ENCODE measurements at places on chromosomes 7 and 10. TPM values are rescaled to one million over a fixed set of nuclear protein-coding genes. Genes with fewer than 3 reads are reported as not detected.
A peak's percentile ranks its signal among the peaks of the same experiment; 100 is the strongest.

Gene GRID2IP
- total RNA-seq = 0.61 TPM

Gene TAS2R5
- 1.5 TPM for total RNA-seq

Gene ETV1
- 89.4 TPM for total RNA-seq

GRCh38 chr7:29853789-29854188, 47.5 kb downstream of the WIPF3 start:
- DNase-seq = no peak
- peaks cover 2% of the 10 kb centered on the region for H3K36me3 ChIP-seq
- H3K27ac ChIP-seq = no peak overlapping the region
- H3K27me3 ChIP-seq = no peaks in the 10 kb centered on the region
- H3K4me3 ChIP-seq = no peak overlapping the region
- peaks cover 14% of the 10 kb centered on the region for H3K4me1 ChIP-seq

Gene CALHM3
- not detected for total RNA-seq

- H3K27ac ChIP-seq = peak overlapping the region; percentile 88
- DNase-seq = no peak
- no peak overlapping the region for H3K4me3 ChIP-seq
- peaks cover 4% of the 10 kb centered on the region for H3K4me1 ChIP-seq
These were observed 61.4 kb upstream of the GNA12 start for GRCh38 chr7:2905500-2905899.

DNA sequence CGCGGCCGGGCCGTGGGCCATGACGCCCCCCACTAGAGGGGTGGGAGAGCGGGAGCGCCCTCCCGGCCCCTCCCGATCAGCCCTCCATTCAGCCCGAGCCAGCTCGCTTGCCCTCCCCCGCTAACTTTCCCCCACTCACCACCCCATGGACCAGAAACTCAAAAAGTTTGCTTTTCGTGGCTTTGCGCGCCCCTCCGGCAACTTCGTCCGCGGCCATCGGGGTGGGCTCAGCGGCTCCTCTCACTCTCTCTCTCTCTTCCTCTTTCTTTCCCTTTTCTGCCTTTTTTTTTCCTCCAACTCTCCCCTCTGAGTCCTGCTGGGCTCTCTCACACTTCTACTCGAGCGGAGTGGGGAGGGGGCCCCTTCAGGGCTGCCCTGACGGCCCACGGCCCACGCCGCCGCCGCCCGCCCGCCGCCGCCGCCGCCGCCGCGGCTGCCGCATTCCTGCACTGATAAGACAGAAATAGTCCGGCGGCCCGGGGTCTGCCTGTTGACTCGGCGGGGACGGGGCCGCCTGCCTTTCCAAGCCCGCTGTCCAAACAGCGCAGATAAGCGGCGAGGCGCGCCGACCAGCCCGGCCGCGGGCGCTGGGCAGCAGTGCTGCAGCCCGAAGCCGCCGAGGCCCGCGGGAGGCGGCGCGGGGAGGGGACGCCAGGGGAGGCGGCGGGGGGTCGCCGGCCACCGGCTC, at the start of gene SMARCD3:
TSS of gene SMARCD3 (minus strand) at position 349 of the 688 bp plus-strand sequence. CDS start at position 217, 132 bp downstream.
- no peaks in the 10 kb centered on the region for H3K36me3 ChIP-seq
- H3K4me3 ChIP-seq = peak within 1 kb of the TSS; percentile 94
- peak; percentile 65 for DNase-seq
- peaks cover 9% of the 10 kb centered on the region for H3K27me3 ChIP-seq
- peak within 1 kb of the TSS; percentile 90 for H3K27ac ChIP-seq

Gene SPDYE16
- 0.35 TPM for total RNA-seq

DNA sequence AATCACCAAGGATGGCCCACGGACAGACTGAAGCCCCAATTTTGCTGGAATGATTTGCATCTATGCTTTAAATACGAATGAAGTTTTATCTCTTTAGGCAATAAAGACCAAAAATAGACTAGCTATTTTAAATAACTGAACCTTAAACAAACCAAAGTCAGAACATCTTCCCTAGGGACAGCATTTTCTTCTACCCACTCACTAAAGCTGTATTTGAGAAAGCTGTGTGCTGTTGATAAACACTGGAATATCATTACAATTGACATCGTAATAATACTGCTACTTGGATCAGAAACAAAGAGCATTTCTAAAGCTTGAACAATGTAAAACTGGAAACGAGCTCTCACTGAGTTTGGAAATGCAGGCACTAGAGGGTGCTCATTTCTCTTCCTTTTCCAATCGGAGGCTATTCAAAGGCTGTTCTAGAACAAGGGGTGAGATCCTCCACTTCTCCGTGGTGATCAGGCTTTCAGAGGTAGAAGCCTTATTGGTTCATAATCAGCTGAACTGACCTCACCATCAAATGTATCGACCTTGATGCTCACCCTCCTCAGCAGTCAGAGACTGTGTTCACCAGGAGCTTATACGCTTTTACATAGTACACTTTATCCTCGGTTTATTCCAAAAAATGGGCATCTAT, 225.3 kb upstream of the PRSS1 start:
- no peak for DNase-seq
- H3K4me3 ChIP-seq = no peak overlapping the region
- no peaks in the 10 kb centered on the region for H3K36me3 ChIP-seq
- H3K27me3 ChIP-seq = peaks cover 50% of the 10 kb centered on the region

Gene CPN1
- not detected for total RNA-seq

Gene TRPV5
- not detected for total RNA-seq

DNA sequence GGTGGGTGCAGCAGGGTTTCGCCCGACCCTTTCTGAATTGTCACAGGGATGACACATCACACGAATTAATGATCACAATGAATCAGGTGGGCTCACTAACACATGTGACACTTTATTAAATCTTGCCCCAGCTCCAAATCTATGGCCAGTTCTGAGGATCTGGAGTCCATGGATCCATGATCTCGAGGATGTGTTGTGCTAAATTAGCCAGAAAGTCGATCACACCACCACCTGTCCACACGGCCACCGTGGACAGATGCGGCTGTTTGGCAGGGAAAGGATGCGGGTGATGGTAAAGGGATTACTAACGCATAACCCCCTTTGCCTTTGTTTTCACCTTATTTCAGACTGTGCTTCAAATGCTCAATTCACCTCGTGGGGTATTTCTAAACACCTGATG, 96.4 kb downstream of the COBL start:
- no peaks in the 10 kb centered on the region for H3K4me1 ChIP-seq
- H3K36me3 ChIP-seq = no peaks in the 10 kb centered on the region
- DNase-seq = no peak
- no peaks in the 10 kb centered on the region for H3K27me3 ChIP-seq
- H3K27ac ChIP-seq = no peak overlapping the region

GRCh38 chr7:18573410-18574234, 78.1 kb downstream of the HDAC9 start:
- no peaks in the 10 kb centered on the region for H3K36me3 ChIP-seq
- H3K4me1 ChIP-seq = no peaks in the 10 kb centered on the region
- H3K27ac ChIP-seq = no peak overlapping the region

Gene RTKN2
- 27.5 TPM for total RNA-seq

Gene FAM13C
- 2.9 TPM for total RNA-seq

DNA sequence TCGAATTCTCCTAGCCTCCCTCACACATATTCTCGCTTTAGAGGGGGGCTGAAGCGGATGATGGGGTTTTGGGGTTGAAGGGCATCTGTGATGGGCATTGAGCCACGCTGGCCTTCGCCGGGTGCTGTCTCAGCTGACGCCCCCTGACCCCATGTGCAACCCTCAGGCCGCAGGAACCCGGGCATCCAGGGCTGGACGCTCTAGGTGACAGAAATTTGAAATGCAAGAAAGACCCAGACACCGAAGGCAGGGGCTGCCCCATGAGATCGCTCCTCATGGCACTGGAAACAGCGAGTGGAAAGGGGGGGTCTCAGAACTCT, 664 bp upstream of the C10orf88 start:
- H3K27ac ChIP-seq = no peak overlapping the region
- peaks cover 35% of the 10 kb centered on the region for H3K27me3 ChIP-seq
- peaks cover 6% of the 10 kb centered on the region for H3K36me3 ChIP-seq
- H3K4me3 ChIP-seq = peak overlapping the region; percentile 97
- no peak for DNase-seq

Gene OR2A1
- 0.19 TPM for total RNA-seq

Gene SAMD9L
- total RNA-seq = not detected

Gene SEMA3D
- 26.3 TPM for total RNA-seq

DNA sequence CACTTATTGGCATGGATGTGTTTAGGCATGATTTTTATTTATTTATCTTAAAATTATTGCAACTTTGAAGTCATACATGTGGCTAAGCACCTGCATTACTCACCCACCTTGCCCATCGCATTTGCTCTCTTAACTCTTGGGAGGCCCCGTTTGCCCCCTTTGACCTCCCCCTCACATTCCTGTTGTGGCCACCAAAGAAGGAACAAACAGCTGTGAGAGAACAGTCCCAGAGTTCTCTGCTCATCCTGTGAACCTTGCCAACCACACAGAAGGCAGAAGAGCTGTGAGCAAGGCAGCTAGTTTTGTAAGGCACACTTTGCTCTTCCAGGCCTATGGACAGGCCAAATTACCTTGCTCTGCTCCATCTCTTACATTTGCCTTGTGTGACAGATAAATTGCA, 23.6 kb upstream of the FGL2 start:
- H3K27ac ChIP-seq = no peak overlapping the region
- DNase-seq = no peak
- no peaks in the 10 kb centered on the region for H3K27me3 ChIP-seq

DNA sequence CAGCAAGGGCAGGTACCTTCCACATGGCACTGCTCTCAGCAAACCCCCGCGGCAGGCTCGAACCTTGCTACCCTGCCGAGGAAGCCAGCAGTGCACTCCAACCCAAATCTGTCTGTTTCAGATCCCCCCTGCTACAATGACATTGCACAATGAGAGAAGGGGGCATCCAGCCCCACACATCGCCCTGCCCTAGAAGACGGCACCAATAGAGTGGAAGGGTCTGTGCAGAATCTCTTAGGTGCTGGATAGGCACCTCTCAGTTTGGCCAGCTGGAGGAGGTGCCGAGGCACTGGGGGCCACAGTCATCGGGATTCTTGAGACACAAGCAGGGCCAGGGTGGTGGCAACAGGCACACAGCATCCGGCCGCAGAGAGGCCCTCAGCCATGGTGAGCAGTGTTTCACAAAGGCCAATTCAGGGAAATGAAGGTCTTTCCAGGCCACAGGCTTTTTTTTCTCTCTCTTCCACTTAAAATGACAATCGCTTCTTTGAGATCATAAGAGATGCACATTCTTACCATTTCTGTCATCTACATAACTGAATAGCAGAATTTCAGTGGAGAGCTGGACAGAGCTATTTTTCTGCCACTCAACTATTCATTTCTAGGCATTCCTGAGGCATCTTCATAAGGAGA, 281.3 kb downstream of the TNS3 start:
- H3K27me3 ChIP-seq = no peaks in the 10 kb centered on the region
- DNase-seq = no peak
- peaks cover 2% of the 10 kb centered on the region for H3K36me3 ChIP-seq
- peak overlapping the region; percentile 61 for H3K27ac ChIP-seq

DNA sequence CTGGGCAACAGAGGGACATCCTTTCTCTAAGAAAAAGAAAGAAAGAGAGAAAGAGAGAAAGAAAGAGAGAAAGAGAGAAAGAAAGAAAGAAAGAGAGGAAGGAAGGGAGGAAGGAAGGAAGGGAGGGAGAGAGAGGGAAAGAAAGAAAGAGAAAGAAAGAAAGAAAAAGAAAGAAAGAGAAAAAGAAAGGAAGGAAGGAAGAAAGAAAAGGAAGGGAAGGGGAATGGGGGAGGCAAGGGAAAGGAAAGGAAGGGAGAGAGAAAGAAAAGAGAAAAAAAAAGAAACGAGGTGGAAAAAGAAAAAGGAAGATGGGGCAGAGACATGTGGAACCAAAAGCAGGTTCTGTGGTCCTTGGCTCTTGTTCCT, 82.9 kb upstream of the SMNDC1 start:
- peaks cover 3% of the 10 kb centered on the region for H3K27me3 ChIP-seq
- no peaks in the 10 kb centered on the region for H3K36me3 ChIP-seq
- peaks cover 14% of the 10 kb centered on the region for H3K4me1 ChIP-seq
- H3K27ac ChIP-seq = peak overlapping the region; percentile 27

DNA sequence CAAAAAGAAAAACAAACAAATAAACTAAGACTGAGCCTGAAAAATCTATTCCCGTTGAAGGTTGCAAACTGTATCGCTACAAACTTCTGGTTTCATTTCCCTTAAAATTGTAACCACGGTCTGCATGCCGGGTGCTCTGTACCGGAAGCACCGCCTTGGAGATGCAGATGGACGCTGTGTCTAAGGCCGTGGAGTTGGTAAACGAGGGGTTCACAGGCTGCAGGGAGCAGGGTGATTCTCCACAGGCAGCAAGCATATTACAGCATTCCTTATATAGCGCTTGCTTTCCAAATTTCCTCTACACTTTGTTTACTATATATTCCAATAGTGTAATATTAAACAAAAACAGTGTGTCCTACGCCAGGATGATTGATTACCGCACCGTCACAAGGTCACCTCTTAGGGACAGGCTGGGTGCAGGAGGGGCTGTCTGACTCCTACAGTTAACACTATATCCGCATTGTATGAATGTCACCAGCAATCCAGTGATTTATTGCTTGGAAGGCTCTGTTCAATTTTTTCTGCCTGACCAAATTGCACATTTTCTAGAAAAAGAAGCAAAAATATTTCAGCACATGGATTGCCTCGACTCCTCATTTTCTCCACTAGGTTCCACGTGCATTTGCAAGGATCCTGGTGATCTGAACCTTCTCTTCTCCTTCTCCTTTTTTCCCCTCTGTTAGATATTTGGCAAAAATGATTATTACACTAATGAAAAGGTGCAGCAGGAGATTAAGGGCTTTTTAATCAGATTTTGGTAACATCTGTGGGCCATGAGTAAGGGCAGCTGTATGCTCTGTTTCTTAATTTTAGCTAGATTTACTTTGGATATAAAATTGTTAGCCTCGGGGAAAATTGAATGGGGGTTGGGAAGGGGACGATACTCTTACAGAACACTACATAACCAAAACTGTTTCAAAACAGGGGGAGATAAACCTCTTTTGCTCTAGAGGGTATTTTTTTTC, 325.8 kb upstream of the MGMT start:
- H3K4me3 ChIP-seq = no peak overlapping the region
- H3K36me3 ChIP-seq = no peaks in the 10 kb centered on the region
- H3K27ac ChIP-seq = no peak overlapping the region

DNA sequence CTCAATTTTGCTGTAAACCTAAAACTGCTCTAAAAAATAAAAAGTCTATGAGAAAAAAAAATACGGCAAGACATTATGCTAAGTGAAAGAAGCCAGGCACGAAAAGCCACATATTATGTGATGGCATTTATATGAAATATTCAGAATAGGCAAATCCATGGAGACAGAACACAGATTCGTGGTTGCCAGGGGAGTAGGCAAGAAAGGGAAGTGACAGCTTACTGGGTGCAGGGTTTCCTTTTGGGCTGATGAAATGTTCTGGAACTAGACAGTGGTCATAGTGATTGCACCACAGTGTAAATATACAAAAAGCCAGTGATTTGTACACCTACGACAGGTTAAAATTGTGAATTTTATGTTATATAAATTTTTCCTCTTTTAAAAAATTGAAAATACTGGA, 41.3 kb upstream of the GLI3 start:
- no peak for DNase-seq
- no peaks in the 10 kb centered on the region for H3K36me3 ChIP-seq
- H3K27me3 ChIP-seq = no peaks in the 10 kb centered on the region
- no peak overlapping the region for H3K27ac ChIP-seq

Measured in neural crest cell (in vitro differentiated cells).